ENCODE measurements at places on chromosomes 1 and 21.

GRCh38 chr1:187442603-187443002 lies 613.9 kb downstream of the PLA2G4A start:
- no peak for DNase-seq

- DNase-seq: no peak
These were observed 35.6 kb downstream of the NUF2 start for GRCh38 chr1:163357378-163357777.

DNA sequence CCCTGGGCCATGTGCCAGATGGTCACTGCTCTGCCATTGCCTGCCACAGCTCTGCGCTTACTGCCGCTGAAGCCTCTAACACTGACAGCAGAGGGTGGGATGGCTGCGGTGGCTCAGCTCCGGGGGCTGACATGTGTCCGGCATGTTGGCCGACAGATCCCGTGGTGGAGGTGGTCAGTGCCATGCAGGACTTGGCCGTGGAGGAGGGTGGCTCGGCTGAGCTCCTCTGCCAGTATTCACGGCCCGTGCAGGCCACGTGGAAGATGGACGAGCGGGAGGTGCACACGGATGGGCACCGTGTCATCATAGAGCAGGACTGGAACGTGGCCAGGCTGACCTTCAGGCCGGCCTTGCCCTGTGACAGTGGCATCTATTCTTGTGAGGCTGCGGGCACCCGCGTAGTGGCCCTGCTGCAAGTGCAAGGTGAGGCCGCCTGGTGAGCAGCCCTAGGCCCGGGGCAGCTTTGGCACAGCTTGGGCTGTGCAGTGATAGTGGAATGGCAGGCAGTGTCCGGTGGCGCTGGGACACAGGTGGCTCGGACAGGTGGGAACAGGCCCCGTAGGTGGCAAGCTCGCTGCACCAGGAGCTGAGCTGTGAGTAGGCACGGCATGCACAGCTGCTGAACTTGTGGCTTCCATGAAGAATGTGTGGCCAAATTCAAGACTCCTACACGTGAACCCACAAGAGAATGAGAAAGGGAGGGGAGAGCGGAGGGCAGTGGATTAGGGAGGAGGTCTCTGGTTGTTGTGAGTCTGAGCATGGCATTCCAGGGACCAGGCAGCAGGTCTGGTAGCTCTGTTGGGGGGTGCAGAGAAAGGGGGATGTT lies 91.8 kb downstream of the TRIM11 start:
- DNase-seq: no peak

GRCh38 chr1:89524369-89525168 lies at the start of gene LRRC8B:
LRRC8B (plus strand) TSS chr1:89524829; CDS start chr1:89582651, 57,822 bp downstream.
- peak; percentile 48 for DNase-seq

- no peak for DNase-seq
These were observed 312.9 kb upstream of the RUNX1 start for GRCh38 chr21:35361988-35362387.

DNA sequence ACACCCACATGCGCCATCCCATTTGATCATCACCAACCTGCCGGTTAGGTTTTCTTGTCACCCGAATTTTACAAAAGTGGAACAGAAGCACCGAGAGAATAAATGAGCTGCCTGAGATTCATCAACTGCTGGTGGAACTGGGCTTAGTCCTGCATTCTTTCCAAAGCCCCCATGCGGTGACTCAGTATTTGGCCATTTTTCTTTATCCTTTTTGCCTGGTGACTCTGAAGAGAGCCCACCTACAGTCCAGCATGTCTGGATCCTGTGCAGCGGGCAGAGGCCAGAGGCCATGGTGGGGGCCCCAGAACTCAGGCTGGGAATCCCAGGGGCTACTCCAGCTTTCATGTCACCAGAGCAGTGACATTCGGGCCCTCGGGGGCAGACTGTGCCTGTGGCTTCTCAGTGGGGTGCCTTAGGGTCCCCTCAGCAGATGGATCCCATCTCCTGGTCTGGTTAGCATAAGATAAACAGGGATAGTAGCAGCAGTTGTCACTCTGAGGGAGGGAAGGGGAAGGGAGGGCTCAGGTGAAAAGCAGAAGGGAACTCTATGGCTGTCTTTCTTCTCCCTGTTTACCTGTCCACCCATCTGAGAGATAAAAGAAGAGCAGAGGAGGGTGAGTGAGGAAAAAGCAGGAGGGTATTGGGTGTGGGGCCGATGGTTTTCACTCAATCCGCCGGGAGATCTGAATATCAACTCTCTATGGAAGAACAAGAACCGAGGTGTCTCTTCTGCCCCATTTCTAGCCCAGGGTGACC lies 63.2 kb downstream of the KIF26B start:
- DNase-seq: no peak

GRCh38 chr1:58905126-58905490 lies 121.3 kb upstream of the JUN start:
- no peak for DNase-seq

- DNase-seq: no peak
These were observed 105.3 kb downstream of the BACH1 start for GRCh38 chr21:29403922-29404538.

DNA sequence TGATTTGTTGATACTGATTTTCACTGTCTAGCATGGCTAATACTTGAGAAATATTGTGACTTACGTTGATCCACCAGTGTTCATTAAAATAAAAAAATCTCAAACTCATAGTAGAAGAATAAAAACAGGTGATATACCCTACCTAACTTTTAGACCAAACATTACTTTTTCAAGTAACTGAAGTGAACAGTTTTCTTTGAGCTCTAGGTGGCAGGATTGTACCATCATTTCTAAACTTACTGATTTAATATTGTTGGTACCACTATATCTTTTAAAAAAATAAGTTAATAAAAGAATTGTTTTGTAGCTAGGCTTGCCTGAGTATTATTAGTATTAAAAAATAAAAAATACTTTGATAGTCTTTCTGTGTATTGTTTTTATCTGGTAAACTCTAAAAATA lies 21.5 kb downstream of the CDC73 start:
- DNase-seq: no peak

DNA sequence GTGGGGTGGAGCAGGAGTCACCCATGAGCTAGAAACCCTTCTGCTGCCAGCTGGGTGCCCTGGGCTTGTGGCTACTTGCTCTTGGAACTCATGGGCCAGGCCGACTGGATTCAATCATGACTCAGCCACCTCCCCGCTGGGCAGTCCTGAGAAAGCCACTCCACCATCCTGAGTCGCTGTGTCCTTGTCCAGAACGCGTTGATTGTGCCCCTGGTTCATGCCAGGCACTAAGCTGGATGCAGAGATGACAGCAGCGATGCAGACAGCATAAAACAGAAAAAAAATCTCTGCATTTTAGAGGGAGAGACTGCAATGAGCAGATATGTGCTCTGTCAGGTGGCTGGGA lies 10.6 kb downstream of the PADI1 start:
- DNase-seq: no peak

DNA sequence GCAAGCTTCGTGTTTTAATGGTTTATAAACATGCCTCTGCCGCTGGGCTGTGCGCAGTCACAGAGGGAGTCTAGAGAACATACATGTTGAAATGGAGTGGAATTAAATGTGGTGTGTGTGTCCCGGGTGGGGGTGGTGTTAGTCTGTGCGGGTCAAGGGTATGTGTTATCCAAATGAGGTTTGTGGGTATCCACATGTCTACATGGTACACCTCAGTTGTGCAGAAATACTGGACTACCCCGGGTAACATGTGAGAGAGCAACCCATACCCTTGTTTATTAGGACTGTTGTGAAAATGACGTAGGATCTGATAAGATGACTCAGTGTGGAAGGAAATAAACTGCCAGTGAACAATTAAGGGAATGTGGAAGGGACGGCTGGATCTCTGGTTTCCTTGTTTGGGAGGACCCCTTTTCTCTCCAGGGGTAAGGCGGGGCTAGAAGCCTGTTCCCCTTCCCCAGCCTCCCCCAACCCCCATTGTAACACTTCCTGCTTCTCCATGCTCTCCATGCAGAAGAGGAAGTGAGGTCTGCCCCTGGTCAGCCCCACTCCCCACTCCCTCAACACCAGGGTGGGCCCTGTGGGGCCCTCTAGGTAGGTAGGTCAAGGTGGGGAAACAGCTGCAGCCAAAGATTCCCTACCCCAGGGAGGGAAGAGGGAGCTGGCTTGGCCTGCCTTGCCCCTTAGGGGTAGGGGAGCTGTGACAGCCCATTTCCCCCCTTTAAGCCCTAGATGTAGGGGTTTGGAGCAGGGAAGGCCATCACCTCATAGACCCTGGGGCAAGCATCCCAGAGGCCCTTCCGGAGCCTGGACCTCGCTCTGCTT lies 690 bp downstream of the EPS8L3 start:
- no peak for DNase-seq

DNA sequence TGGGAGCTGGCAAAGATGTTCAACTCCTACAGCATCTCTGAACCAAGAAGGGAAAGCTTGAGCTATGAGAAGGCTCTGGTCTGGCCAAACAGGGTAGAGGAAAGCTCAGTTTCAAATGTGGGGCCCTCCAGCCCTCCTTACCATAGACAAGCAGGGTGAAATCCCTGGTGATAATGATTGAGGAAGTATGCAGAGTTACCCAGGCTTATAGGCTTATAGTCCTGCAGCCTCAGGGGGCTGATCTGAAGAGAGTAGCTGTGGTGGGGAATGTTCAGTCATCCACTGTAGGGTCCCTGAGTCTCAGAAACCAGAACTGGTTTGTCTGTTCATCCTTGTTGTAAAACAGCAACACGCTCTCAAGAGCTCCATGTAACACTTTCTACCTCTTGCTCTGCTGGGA lies 19.8 kb upstream of the LY9 start:
- no peak for DNase-seq

- no peak for DNase-seq
These were observed 30.6 kb downstream of the CDKN2C start for GRCh38 chr1:51000651-51001050.

GRCh38 chr21:39837861-39838359 lies 29.3 kb upstream of the PCP4 start:
- DNase-seq: no peak

- no peak for DNase-seq
These were observed 919 bp downstream of the HECTD3 start for GRCh38 chr1:45009956-45010854.

GRCh38 chr1:8854240-8854639 lies 24.2 kb downstream of the ENO1 start:
- no peak for DNase-seq

DNA sequence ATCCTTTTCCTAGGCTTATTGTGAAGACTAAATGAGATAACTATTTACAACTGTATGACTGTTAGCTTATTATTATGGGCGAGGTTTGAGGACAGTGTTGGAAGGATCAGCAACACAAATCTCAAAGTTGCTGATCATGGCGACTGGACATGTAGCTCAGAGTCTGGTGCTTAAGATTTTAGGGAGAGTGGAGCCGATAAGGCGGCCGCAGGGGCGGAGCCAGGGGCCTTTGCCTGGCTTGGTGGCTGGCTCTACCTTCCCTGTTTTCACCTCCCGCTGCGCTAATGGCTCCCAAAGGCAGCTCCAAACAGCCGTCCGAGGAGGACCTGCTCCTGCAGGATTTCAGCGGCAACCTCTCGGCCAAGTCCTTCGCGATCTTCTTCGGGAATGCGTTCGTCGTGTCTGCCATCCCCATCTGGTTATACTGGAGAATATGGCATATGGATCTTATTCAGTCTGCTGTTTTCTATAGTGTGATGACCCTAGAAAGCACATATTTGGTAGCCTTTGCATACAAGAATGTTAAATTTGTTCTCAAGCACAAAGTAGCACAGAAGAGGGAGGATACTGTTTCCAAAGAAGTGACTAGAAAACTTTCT lies 45.5 kb downstream of the GIPC2 start:
- no peak for DNase-seq

DNA sequence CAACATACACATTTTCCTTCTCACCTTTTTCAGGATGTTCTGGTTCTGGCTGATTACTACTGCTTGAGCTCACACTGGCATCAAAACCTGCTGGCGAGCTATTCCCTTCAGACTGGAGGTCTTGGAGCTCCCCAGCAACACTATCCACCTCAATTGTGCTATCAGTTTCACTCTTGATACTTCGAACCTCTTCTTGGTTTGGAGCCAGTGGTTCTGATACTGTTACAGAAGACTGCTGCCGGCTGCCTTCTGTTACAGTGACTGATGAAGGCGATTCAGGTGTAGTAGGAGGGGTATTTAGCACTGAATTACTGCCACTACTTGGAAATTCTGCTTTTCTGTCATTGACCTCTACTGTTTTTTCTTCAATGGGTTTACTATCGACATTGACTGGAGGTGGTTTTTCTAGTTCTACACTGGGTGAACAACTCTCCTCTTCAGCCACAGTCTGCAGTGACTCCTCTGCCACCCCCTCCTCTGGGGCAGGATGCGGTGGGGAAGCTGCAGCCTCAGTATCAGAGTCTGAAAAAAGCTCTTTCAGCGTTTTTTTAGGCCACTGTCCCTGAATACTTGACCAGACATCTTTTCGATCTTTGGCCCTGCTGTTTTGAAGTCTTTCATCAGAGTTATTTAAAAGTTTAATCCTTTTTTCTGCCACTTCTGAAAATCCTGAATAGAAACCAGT lies 20.7 kb upstream of the RBM34 start:
- DNase-seq: no peak

DNA sequence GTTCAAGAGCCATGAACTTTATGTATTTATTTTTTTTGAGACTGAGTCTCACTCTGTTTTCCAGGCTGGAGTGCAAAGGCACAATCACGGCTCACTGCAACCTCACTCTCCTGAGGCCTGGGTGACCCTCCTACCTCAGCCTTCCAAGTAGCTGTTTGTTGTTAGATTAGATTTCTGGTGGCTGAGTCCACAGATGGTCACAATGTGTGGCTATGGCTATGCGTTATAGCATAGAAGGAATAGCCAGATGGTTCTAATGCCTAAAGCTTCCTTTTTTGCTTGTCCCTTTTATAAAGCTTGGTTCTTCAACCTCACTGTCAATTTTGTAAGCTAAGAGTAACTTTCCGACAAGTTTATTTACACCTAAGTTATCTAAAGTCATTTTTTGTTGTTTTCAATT lies 62.3 kb upstream of the FMN2 start:
- no peak for DNase-seq

DNA sequence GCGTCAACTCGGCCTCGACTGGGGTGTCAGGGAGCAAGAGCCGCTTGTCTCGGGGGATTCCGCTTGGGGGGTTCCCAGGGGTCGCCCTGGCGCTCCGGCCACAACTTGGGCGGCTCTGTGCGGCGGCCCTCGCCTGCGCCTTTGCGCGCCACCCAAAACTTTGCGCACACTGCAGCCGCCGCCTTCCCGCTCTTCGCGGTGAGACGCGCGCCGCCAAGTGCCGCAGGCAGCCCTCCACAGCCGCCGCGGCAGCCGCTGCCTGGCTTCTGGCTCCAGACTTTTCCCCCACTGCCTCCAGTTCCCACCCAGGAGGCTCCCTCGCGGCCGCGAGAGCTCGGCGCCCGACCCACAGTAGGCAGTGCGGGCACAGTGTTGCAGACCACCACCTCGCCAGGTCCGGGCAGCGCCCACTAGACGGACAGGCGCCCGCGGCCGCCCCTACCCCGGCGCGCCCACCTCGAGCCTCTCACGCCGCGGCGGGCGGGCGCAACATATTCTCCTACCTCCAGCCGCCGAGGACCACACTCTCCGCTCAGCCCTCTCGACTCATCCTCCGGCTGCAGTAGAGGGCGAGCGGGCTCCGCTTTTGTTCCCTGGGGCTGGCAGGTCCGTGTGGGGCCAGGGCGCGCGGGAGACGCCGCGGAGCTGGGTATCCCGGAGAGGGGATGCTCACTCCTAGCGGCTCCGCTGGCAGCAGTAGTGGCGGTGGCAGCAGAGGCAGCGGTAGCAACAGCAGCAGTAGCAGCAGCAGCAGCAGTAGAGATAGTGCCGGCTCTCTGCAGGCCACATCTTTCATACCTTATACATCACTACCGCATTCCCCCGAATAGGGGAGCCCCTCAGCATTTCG lies 296.6 kb downstream of the OMA1 start:
- DNase-seq: no peak
